ENCODE measurements at places on chromosomes 1 and 21. TPM values are rescaled to one million over a fixed set of nuclear protein-coding genes. Genes with fewer than 3 reads are reported as not detected.
A peak's percentile ranks its signal among the peaks of the same experiment; 100 is the strongest.

BSDC1 gene
- 77.4 TPM for total RNA-seq

NEK2 gene
- total RNA-seq, result 17.7 TPM

TCHHL1 gene
- total RNA-seq, result not detected

DNA sequence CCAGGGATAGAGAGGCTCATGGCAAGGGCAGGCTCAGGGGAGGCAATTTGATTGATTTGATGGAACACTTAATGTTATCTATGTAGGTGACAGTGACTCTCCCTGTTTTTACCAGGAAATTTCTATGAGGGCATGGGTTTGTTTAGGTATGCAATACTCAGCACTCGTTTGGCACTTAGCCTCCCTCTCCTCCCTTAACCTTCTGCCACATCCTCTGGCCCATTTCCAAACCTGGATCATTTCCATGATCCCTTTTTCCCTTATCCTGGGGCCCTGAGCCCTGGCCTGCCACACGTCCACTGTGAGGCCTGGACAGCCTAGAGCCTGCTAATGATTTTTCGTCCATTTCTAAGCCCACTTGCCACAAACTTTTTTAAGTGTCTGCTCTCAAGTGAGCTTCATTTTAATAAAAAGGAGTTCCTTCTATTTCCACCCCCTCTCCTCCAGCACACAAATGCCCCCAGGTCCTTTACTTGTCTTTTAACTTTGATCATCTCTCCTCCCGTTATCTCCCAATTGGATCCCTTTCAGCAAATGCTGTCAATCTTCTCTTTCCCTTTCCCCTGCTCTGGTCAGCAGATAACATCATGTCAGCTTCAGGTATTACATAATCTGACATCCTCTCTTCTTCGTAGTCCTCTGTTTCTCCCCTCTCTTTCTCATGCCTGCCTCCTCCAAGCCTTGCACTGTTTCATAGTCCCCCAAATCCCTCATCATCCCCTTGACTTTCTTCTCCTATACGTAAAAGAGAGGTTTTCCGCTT, 37.8 kb upstream of the GADD45A start:
- DNase-seq, result no peak

GRCh38 chr1:154609398-154610380, 1.7 kb upstream of the ADAR start:
- no peak for DNase-seq

GRCh38 chr1:93729502-93729901, 47.9 kb upstream of the BCAR3 start:
- no peak for DNase-seq

DNA sequence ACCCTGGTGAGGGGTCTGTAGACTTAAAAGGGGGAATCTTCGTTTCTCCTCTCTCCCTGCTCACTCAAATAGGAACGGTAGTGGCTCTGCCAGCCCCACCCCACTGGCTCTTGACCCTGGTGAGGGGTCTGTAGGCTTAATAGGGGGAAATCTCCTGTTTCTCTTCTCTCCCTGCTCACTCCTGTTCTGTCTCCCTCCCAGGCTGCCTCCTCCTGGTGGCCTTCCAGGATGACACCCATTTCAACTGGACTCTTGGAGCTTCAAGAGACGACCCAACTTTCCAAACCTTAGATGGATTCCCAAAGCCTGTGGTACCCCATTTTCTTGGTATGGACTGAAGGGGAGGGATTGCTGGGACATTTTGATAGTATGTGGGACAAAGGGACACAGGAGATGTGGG, 1.4 kb upstream of the EPHB2 start:
- DNase-seq, result no peak

GRCh38 chr1:40032240-40032891, 8.2 kb upstream of the CAP1 start:
- DNase-seq, result peak; percentile 53

DNA sequence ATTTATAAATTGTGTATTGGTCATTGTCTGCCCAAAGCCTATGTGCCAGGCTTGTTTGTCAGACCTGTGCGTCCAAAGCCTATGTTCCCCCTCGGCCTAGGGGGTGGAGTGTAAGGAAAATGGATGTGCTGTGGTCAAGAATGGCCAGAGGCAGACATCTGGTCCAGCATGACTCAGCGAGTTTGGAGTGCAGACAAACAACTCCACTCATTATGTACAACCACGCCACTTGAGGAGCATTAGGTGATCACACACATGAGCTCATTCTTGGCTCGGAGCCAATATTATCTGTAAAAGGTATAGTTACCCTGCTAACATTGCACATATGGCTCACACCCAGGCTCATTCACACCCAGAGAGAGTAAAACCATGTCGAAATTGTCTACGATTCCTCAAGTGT, 1047.6 kb upstream of the ADGRL4 start:
- DNase-seq, result no peak

DNA sequence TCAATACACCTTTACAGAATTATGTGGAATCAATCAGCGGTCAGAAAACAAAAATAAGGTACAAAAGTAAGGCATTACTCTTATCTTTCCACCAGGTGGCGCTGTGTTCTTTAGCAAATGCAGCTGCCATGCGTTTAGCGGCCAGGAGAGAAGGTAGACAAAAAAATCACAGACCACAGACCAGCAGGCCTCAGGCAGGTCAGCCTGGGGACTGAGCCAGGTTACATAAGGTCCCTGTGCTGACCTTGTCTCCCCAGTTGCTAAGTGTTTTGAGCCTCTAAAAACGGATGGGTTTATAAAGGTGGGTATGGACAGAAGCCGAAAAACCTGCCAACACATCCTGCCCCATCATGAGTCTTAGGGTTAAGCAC, 2.8 kb downstream of the RGS16 start:
- peak; percentile 75 for DNase-seq

DNA sequence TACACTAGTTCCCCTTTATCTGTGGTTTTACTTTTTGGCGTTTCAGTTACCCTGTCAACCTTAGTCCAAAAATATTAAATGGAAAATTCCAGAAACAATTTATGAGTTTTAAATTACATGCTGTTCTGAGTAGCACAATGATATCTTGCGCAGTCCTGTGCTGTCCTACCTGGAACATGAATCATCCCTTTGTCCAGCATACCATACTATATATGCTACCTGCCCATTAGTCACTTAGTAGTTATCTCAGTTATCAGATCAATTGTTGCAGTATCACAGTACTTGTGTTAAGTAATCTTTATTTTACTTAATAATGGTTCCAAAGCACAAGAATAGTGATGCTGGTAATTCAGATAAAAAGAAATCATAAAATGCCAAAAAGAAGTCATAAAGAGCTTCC, 52.7 kb downstream of the AGBL4 start:
- no peak for DNase-seq

All from uterus (tissue), 4 donors.